ENCODE measurements at places on chromosomes 12 and 14.

DNA sequence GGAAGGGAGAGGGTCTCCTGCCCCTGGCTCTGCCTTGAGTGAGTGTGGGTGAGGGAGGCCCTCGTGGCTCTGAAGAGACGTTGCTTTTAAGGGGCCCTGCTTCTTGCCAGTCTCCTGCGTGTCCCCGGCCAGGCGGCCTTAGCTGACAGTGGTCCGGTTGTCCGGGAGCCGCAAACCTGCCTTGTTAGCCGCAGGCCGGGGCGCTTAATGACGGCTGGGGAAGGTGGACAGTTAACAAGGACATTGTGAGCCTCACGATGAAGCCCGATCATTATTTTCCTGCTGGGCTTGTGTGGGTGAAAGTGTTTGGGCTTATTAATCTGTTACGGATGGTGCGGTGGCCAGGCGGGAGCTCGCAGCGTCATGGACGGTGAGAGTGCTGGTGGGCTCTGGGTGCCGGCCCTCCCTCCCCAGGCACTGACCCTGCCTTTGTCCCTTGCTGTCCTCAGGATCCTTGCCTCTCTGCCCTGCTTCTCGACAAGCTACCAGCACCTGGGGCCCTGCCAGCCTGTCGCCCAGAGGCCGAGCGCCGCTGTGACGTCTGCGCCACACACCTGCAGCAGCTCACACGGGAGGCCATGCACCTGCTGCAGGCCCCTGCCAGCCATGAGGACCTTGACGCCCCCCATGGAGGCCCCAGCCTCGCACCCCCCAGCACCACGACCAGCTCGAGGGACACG lies 13.3 kb downstream of the KIF26A start:
- no peak for DNase-seq

- DNase-seq: no peak
These were observed 55.6 kb downstream of the TRMT5 start for GRCh38 chr14:60925286-60925685.

- DNase-seq: peak; percentile 76
These were observed at the start of gene CIDEB for GRCh38 chr14:24307575-24308341. TSS of gene CIDEB (minus strand) at chr14:24307977. CDS start at chr14:24307858, 119 bp downstream.

DNA sequence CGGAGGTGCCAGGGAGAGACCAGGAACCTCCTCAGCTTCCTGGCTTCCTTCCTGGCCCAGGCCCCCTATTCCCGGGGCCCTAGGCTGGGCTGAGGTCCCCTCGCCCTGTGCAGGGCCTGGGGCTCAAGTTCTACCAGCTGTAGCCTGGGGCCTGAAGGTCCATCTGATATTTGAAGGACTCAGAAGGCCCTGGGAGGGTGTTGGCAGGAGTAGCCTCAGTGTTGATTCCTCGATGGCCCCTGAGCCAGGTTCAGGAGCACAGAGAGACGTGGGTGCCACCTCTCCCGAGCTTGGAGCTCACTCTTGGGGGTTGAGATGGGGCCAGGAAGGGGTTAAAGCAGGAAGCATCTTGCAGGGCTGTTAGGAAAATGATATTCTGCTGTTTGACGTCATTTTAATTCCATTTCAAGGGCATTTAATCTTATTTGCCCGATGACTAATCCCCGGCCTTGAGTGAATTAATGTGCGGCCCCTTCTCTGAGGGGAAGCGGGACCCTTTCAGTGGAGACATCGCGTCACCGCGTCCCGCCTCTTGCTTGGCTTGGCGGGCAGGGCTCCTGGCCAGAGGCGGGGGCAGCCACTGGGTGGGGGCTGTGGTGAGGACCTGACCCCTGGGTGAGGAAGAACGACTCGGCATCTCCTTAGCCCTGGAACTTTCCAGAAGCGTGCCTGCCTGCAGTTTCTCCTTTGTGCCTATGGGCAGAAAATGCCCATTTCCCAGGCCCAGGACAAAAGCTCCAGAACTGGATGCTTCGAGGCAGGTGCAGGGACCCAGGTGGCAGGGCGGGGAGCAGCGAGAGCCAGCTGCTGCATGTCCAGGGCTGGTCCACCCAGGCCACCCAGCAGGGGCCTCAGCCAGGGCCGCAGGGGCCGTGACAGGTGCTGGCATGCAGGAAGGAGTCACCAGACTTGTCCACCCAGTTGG lies 158.3 kb downstream of the KIF26A start:
- DNase-seq: no peak

GRCh38 chr12:120466560-120467315 lies 2.8 kb downstream of the SRSF9 start:
- DNase-seq: peak; percentile 77

GRCh38 chr14:43790681-43791080 lies 716.4 kb downstream of the FSCB start:
- DNase-seq: no peak
